ENCODE measurements at places on chromosomes 7 and 10. TPM values are rescaled to one million over a fixed set of nuclear protein-coding genes. Genes with fewer than 3 reads are reported as not detected.

DNA sequence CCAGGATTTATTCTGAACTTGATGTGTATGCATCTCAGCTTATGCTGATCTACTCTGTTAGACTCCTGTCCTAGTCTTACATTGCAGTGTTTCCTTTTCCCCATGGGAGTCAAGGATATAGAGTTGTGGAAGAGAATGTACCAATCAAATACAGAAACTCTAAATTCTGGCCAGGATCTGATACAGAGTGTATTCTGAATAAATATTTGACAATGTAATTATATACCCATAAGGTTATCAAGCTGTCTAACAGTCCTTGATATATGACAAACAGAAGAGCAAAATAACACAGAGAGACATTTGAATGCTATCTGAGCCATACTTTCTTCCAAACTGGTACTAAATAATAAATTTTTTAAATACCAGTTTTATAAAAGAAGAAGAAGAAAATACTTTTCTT, 116.8 kb downstream of the ETV1 start:
- no peaks in the 10 kb centered on the region for H3K36me3 ChIP-seq
- H3K27me3 ChIP-seq, result no peaks in the 10 kb centered on the region

DNA sequence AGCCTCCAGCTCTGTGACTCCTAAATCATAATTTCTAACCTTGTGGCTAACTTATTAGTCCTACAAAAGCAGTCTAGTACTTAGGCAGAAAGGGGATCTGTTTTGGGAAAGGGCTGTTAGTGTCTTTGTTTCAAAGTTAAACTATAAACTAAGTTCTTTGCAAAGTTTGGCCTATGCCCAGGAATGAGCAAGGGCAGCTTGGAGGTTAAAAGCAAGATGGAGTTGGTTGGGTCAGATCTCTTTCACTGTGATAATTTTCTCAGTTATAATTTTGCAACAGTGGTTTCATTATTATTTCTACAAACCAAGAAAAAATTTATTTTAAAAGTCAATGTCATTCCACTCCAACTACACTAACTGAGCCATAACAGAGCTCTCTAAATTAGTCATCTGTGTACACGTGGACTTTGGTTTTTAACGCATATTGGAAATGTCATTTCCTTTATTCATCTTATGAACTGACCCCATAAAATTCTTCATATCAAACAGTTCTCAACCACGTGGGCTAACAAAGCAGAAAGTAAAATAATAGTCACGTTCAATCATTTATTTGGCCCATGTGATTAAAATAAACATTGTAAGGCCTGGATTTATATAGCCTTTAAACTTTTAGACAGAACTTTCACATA, 143.2 kb upstream of the C7orf33 start:
- H3K27me3 ChIP-seq, result no peaks in the 10 kb centered on the region
- peaks cover 6% of the 10 kb centered on the region for H3K4me1 ChIP-seq
- no peaks in the 10 kb centered on the region for H3K36me3 ChIP-seq
- no peak for DNase-seq

The EBF3 gene
- not detected for total RNA-seq

- DNase-seq, result no peak
- no peaks in the 10 kb centered on the region for H3K36me3 ChIP-seq
- no peak overlapping the region for H3K4me3 ChIP-seq
Observed at GRCh38 chr7:88458279-88458678, 151.6 kb upstream of the STEAP4 start.

DNA sequence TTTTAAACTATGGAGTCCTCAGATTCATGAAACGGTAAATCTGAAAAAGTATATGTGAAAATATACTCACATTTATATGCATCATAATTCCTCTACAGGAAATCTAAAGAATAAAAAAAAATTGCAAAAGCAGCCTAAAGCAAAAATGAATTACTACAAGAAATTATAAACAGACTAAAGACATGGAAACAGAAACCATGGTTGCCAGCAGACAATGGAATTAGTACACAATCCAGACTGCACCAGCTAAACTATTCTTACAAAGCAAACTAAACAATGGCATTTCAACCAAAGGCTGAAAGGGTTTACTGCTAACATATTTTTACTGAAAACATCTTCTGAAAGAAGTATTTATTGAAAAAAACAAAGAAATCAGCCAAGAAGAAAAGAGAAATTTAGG, 51.6 kb downstream of the COL28A1 start:
- H3K4me3 ChIP-seq, result no peak overlapping the region
- DNase-seq, result no peak
- no peaks in the 10 kb centered on the region for H3K4me1 ChIP-seq
- H3K36me3 ChIP-seq, result no peaks in the 10 kb centered on the region

GRCh38 chr7:79782256-79782655, 328.8 kb upstream of the MAGI2 start:
- H3K36me3 ChIP-seq, result no peaks in the 10 kb centered on the region
- H3K27ac ChIP-seq, result no peak overlapping the region
- H3K4me1 ChIP-seq, result no peaks in the 10 kb centered on the region
- no peak for DNase-seq
- no peaks in the 10 kb centered on the region for H3K27me3 ChIP-seq

The NRCAM gene
- total RNA-seq, result 3.2 TPM

GRCh38 chr10:103431902-103432301, 20.3 kb downstream of the CALHM2 start:
- no peaks in the 10 kb centered on the region for H3K4me1 ChIP-seq
- no peak overlapping the region for H3K4me3 ChIP-seq
- DNase-seq, result no peak
- no peak overlapping the region for H3K27ac ChIP-seq

DNA sequence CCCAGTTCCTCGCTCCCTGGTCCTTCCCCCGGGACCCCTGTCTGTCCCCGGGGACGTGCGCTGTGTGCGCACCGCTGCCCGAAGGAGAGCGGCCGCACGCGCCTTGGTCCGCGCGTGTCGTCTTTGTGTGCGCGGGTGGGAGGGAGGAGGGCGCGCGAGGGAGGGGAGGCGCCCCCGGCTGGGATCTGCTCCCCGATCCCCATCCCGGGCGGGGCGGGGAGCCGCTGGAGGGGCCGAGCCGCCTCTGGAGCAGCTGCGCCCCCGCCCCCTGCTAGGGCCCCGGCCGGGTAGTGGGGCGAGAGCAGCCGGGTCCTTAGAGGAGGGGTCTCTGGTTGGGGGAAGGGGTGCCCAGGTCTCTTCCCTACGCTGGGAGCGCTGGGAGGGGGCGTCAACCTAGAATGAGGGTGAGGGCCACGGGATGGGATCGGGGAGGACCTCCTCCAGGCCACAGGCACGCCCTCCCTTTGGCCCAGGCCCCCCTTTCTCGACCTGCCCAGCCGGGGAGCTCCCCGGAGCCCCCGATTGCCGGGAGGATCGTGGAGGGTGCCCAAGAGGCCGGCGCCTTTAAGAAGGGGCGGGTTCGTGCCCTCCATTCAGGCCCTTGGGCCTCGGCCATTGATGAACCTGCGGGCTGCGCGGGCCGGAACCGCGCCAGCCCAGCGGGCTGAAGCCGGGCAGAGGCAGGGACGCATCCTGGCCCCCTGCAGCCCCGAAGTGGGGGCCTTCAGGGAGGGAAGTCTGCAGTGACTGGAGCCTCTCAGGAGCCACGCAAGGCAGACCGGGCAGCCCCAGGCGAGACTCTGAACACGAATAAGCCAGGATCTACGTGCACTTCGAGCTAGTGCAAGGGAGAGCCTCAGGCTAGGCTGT, 678 bp downstream of the SH2B2 start:
- H3K4me1 ChIP-seq, result peaks cover 25% of the 10 kb centered on the region
- H3K27me3 ChIP-seq, result no peaks in the 10 kb centered on the region
- no peak overlapping the region for H3K27ac ChIP-seq
- no peak for DNase-seq

GRCh38 chr10:127374901-127375300, 174.2 kb upstream of the NPS start:
- no peaks in the 10 kb centered on the region for H3K4me1 ChIP-seq
- no peak for DNase-seq
- no peak overlapping the region for H3K27ac ChIP-seq
- H3K36me3 ChIP-seq, result peaks cover 6% of the 10 kb centered on the region
- H3K27me3 ChIP-seq, result no peaks in the 10 kb centered on the region

GRCh38 chr10:69837261-69837660, 35.6 kb downstream of the COL13A1 start:
- DNase-seq, result no peak
- no peak overlapping the region for H3K27ac ChIP-seq
- H3K4me1 ChIP-seq, result no peaks in the 10 kb centered on the region

Measured in liver (tissue), 10 donors.